GOT3 (cell line): ENCODE measurements at places on chromosomes 3 and 15.

GRCh38 chr15:49492151-49492550, 69.1 kb downstream of the FGF7 start:
- no peak for DNase-seq

GRCh38 chr3:144462337-144462736, 490.7 kb downstream of the DIPK2A start:
- no peak for DNase-seq

GRCh38 chr3:97901313-97902248, 70.7 kb downstream of the RIOX2 start:
- DNase-seq, result no peak

- no peak for DNase-seq
These were observed 456.5 kb upstream of the THRB start for GRCh38 chr3:24951180-24951579.

- DNase-seq, result no peak
These were observed 33.7 kb upstream of the VILL start for GRCh38 chr3:37956723-37957538.

DNA sequence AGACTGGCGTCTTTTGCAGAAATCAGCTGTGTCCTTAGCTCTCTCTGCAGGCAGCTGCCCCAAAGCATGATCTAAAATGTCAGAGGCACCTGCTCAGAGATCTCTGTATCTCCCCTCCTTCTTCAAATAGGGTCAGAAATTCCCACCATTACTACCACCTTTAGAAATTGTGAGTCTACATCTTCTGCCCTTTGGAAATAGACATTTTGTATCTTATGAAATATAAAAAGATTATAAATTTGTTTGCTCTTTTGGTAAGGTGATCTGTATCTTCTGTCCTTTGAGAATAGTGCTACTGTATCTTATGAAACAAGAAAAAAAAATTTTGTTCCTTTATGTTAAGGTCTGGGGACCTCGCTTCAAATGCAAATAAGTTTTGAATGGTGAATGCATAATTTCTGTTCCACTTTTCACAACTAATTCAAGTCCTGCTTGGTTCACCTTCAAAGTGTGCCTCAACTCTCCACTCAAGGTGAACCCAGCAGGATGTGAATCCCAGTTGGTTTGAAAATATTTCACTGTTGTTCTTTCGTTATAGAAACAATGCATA, 28.3 kb upstream of the GPD1L start:
- no peak for DNase-seq

GRCh38 chr3:144815655-144816054, 844.0 kb downstream of the DIPK2A start:
- DNase-seq, result no peak

DNA sequence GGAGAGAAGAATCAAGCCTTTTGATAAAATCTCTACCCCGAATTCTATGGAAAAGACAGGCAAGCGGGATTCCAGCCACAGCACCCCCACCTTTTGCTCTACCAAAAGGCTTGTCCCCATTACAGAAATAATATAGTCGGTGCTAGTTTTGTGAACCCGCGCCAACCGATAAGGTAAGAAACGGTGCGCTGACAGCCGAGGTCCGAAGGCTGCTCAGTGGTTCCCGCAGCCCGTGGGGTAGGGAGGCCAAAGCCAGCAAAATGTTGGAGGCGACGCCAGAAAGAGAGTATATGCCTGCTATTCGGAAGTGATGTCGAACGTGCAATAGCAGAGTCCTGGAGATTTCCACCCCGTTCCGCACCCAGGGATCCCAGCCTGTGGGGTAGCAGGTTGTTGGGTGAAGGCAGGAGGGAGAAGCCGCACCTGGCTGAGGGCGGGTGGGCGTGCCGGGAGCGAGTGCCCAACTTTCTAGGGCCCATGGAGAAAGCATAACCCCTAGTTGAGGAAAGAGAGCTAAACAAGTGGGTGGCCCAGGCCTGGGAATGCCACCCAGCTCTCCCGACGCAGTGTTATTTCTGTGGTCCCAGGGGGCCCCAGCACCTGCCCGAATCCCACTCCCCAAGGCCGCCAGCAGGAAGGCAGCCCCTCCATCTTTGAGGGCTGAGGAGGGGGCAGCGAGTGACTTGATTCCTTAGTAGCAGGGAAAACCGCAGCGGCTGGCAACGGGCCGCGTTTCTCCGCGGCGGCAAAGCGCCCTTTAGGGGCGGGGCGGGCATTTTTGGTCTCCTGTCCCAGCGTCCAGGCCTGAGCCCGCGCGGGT, 7.9 kb upstream of the SOX2 start:
- no peak for DNase-seq

DNA sequence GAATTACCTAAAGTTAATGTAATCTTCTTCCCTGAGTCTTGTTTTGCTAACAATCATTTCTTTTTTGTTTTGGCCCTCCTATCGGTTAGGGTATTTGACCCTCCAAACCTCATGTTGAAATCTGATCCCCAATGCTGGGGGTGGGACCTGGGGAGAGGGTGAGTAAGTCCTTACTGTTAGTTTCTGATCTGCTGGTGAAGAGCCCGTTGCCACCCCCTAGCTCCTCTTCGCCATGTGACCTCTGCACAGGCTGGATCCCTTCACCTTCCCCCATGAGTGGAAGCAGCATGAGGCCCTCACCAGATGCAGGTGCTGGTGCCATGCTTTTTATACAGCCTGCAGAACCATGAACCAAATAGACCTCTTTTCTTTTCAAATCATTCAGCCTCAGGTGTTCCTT, 62.8 kb upstream of the ADCY5 start:
- DNase-seq, result no peak

GRCh38 chr15:93027413-93027812, 61.6 kb downstream of the RGMA start:
- no peak for DNase-seq

DNA sequence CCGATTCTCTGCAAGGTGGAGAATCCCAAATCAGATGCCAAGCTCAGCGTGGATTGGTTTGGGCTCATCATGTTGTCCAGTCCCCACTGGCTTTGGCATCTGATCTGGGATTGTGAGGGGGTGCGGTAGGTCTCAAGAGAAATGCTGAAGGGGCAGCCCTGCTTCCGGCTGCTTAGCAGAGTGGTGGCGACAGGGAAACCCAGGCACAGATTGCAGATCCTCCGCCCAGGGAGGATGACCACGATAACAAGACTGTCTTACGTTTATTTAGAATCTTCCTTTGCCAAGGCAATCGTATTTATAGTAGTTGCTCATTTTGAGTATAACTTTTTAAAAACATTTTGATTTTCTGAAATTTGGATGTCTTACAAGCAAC, 61.1 kb downstream of the SLC12A8 start:
- no peak for DNase-seq

GRCh38 chr3:156108616-156109015, 11.8 kb upstream of the KCNAB1 start:
- no peak for DNase-seq

DNA sequence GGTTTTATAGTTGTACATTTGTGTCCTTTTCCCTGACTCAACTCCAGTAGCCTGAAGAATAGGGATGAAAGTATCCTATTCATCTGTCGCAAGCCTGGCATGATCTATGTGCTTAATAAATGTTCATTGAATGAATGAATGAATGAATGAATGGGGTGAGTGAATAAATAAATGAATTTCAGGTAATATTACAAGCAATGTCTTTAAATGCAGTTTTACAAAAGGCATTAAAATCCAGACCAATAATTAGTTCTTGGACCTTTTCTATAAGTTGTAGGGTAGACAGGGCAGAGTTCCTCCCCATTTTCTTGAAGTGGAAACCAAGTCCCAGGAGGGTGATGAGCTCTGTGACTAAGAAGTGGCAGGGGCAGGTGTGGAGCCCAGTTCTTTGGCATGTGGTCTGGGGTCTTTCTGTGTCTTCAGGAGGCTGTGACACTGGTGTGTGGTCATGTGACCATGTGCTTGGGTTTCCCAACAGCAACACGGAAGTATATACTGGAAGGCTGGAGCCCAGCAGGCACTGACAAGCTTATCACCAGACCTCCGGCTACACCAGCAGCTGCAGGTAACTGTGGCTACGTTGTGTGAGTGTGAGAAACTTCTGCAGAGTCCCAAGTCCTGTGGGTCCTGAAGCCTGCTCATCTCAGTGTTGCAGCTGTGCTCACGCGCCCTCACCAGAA, 18.3 kb downstream of the XYLB start:
- DNase-seq, result no peak

- DNase-seq, result no peak
These were observed 4.7 kb downstream of the IP6K1 start for GRCh38 chr3:49781415-49782199.

- no peak for DNase-seq
These were observed 1.2 kb downstream of the KPNA1 start for GRCh38 chr3:122513386-122514122.

- no peak for DNase-seq
These were observed 202.8 kb downstream of the PLCL2 start for GRCh38 chr3:17087509-17087908.

GRCh38 chr3:140341817-140342403, 336.0 kb upstream of the TRIM42 start:
- no peak for DNase-seq

DNA sequence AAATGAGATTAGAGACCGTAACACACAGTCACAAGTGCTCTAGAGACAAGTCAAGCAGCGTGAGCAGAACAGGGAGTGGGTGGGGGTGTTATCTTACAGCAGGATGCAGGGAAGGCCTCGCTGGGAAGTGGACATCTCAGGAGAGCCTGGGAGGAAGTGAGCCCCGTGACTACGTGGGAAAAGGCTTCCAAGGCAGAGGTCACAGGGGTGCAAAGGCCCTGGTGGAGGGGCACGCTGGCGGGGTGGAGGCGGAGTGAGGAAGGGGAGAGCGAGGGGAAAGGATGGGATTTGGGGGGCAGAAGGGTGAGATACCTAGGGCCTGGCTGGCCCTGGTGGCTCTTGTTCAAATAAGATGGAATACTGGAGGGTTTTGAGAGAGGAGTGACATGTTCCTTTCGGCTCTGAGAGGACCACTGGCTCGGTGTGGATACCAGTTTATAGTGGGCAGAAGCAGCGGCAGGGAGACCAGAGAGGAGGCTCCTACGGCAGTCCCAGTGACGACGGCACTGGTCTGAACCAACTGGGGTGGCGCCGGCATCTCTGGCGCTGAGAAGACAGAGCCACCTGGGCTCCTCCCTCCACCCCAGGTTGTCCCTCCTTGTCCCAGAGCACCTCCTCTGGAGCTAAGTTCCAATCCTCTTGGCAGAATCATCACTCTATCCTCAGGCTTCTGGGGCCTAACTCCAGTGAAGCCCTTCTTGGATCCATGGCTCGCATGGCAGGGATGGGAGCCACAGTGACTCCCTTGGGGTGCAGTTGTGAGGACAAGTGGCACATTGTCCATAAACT, 266.2 kb upstream of the LYSMD4 start:
- no peak for DNase-seq

DNA sequence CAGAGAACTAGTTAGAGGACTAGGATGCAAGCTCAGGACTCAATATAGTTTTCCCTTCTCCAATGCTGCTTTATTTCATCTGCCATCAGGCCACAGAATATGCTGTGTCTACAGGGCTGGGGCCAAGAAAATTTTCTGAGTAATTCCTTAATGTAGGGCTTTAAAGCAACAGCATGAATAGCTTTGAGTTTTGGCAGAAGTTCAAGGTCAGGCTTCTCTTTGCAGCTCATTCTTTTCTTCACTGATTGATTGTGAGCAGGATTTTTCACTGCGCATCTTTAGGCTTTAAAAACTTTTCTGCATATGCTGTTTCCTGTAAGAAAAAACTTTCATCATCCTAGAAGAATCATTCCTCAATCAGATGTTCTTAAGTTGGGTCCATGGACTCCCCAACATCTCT, 4.6 kb downstream of the TMEM108 start:
- no peak for DNase-seq

- DNase-seq, result no peak
These were observed 479.9 kb downstream of the CNTN4 start for GRCh38 chr3:2578560-2578959.

DNA sequence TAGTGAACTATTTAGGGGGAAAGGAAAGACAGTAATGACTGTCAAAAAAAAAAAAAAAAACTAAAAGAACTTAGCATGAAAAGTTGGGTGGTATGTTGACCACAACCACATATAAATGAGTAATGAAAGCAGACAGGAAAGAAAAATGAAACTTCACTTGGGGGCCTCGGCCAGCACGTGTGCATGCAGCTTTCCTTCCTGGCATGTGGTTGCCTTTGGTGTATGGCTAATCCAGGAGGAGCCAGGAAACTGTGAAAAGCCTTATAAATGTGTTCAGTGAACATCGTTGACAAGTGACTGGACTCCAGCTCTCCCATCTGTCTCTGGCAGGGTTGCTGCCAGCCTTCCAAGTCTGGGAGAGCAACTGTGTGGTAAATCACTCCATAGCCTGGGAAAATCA, 195.1 kb downstream of the DTWD1 start:
- DNase-seq, result no peak

- DNase-seq, result no peak
These were observed 24.1 kb downstream of the ARPP21 start for GRCh38 chr3:35663471-35663870.

GRCh38 chr3:49606427-49606826, 52.1 kb downstream of the BSN start:
- no peak for DNase-seq

DNA sequence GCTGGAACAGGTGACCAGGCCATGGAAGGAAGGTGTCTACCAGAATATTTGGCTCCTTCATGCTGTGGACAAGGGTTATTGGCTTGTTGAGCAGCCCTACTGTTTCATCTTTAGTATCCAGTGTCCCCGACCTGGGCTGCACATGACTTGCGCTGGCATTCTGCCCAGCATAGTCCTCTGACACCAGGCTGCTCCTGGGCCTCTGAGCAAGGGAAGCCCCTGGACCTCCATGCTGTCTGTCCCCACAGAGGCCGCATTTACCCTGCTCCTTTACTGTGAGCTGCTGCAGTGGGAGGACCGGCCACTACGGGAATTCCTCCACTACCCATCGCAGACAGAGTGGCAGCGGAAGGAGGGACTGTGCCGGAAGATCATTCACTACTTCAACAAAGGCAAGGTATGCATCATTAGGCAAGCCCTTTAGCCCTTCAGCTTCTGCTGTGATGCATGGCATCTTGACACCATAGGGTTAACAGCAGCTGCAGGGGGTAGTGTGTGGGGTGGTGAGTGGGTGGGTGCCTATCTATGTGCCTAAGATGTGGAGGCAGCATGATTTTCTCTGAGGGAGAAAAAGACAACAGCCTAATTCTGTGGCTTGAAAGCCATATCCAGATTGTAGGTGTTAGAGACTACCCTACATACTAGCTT, 44.0 kb upstream of the MANF start:
- no peak for DNase-seq

GRCh38 chr15:29556380-29556779, 265.9 kb downstream of the TJP1 start:
- no peak for DNase-seq

DNA sequence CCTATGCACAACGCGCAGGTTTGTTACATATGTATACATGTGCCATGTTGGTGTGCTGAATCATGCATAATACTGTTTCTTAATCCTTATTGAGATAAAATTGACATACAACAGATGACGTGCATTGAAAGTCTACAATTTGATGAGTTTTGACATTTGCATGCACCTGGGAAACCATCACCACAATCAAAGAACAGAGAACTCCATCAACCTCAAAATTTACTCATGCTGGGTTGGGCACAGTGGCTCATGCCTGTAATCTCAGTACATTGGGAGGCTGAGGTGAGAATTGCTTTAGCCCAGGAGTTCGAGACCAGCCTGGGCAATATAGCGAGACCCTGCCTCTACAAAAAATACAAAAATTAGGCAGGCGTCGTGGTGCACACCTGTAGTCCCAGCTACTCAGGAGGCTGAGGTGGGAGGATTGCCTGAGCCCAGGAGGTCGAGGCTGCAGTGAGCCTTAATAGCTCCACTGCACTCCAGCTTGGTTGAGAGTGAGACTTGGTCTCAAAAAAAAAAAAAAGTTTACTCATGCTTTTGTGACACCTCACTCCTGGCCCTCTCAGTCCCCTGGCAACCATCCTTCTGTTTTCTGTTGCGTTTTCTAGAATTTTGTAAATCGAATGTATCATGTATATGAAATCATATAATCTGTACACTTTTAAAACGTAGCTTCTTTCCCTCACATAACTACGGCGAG, 56.6 kb downstream of the BHLHE40 start:
- DNase-seq, result no peak
